ENCODE measurements at places on chromosomes 2 and 18.

- DNase-seq: peak; percentile 38
These were observed 21.3 kb downstream of the NOL10 start for GRCh38 chr2:10668402-10669012.

DNA sequence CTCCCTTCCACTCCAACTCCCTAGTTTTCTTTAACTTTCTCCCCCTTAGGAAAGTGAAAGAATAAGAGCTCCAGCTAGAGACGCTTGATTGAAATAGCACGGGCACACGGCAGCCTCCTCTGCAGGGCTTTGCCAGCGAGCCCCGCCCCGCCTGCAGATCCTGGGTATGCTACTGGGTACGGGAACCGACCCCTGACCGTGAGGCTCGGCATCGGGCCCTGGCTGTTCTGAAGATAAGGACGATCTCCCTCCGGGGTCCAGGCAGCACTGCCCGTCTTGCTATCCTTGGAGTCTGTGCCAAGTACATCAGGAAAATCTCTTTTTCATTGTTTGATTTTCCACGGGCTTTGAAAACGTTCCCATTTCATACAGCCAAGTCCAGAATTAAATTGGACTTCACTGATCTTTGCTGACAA is 284.5 kb downstream of the MTX2 start:
- DNase-seq: peak; percentile 49

- no peak for DNase-seq
These were observed 12.5 kb upstream of the GEMIN6 start for GRCh38 chr2:38765551-38765950.

DNA sequence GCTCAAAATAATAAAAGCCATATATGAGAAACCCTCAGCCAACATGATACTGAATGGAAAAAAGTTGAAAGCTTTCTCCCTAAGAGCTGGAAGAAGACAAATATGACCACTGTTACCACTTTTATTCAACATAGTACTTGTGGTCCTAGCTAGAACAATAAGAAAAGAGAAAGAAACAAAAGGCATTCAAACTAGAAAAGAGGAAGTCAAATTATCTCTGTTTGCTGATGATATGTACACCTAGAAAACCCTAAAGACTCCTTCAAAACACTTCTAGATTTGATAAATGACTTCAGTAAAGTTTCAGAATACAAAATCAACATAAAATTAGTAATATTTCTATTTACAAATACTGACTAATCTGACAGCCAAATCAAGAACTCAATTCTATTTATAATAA is 328.8 kb upstream of the GCFC2 start:
- DNase-seq: no peak

DNA sequence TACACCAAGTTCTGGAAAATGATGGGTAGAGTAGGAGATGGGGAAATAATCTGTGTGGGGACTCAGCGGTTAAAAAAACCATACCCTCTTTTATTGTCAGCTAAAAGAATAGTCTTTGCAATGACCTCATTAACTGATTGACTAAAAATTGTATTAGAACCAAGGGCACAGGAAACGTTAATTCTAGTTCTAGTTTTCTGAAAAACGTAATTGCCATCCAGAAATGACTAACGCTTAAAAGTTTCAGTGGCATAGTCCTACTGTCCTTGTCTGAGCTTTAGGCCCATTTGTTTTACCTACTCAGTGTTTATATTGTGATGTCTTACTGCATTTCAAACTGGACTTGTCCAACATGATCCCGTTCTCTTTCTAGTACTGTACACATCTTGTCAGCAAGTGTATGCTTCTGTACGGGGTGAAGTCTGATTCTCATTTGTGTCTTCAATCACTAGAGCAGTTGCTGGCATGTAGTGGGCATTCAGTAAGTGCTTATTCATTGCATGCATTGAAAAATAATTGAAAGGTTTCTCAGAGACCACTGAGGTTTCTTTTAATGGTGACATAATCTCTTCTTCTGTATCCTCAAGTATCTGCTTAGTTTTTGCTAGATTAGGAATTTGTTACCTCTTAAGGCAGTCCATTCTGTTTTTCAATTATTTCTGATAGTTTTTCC is 81.5 kb downstream of the ZNF407 start:
- DNase-seq: no peak

GRCh38 chr2:138428710-138429440 is 72.7 kb upstream of the SPOPL start:
- no peak for DNase-seq

- DNase-seq: no peak
These were observed 3.0 kb upstream of the TACR1 start for GRCh38 chr2:75202359-75202758.

DNA sequence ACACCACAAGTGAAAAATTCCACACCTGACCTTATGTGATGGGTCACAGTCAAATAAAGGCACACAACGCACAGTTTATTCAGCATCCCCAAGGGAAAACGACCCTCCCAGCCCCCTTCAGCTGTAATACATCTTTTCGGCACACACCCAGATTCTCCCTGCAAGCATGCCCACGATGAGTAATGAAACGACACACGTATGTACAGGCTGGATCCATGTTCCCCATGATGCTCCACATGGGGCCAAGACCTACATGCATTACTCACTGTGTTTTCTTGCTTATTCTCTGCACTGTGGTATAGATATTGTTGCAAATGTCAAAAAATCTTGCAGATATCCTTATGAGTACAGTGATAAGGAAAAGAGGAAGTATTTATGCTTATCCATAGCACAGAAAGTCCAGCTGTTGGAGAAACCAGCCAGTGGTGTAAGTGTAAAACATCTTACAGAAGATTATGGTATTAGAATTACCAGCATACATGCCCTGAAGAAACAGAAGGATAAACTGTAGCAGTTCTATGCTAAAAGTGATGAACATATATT is 32.5 kb upstream of the SGPP2 start:
- no peak for DNase-seq

GRCh38 chr2:203706403-203706802 is at the start of gene CD28:
TSS of gene CD28 (plus strand) at chr2:203706639. CDS start at chr2:203706697, 58 bp downstream.
- DNase-seq: peak; percentile 97

DNA sequence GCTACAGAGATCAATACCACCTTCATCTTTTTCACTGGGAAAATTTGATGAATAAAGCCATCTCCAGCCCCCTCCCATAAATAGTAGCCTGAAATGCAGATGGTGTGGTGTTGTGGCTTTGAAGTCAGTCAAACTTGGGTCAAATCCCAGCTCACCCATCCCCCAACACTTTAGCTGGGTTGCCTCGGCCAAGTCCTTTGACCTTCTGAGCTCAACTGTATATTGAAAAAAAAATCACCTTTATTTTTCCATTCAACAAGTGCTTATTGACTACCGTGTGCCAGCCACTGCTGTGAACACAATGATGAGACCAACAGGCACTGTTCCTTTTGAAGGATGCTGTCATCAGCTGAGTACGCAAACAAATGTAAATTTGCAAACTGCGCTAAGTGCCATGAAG is 35.1 kb upstream of the NTSR2 start:
- DNase-seq: no peak

GRCh38 chr2:120632796-120633646 is 102.6 kb upstream of the GLI2 start:
- DNase-seq: no peak

GRCh38 chr2:238600506-238601432 is 174.0 kb downstream of the ASB1 start:
- DNase-seq: no peak

Measured in activated CD8-positive, alpha-beta T cell treated with anti-CD3 and anti-CD28 coated beads for 36 hours (primary cell).